ENCODE measurements at places on chromosomes 12 and 14. TPM values are rescaled to one million over a fixed set of nuclear protein-coding genes. Genes with fewer than 3 reads are reported as not detected.

- DNase-seq, result peak; percentile 90
Measured at GRCh38 chr12:94707892-94708291, 57.5 kb upstream of the TMCC3 start.

DNA sequence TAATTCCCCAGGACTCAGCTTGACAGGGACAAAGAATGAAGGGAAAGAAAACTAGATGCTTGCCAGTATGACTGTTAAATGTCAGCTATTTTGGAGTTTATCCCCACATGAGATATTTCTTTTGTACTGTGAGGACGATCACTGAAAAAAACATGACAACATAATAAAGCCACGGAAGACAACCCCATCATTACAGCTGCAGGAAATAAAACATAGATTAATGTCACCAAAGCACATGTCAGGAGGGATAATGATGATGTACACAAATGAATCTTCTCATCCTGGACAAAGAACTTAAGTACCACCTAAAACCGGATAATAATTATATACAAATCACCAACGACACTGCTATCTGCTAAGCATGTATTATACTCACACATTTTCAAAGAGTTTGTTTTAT is 84.6 kb upstream of the GRIP1 start:
- no peak for DNase-seq

DNA sequence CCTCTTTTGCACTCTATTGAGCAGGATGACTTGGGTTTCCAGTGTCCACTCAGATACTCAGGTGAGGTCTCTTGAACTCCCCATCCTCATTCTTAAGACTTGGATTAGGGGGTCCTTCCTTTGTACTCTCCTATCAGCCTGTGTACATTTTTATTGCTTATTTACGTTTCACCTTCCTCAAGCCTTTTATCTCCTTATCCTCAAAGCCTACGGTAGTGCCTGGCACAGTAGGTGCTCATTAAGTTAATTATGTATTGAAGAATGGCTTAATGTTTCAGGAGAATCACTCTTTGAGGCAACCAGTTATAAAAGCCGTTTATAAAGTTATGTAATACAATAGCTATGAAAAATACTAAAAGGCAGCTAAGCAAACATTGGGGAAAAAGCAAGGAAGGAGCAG is 315.7 kb downstream of the NPAS3 start:
- no peak for DNase-seq

GRCh38 chr14:86091811-86092210 is 561.9 kb downstream of the FLRT2 start:
- no peak for DNase-seq

DNA sequence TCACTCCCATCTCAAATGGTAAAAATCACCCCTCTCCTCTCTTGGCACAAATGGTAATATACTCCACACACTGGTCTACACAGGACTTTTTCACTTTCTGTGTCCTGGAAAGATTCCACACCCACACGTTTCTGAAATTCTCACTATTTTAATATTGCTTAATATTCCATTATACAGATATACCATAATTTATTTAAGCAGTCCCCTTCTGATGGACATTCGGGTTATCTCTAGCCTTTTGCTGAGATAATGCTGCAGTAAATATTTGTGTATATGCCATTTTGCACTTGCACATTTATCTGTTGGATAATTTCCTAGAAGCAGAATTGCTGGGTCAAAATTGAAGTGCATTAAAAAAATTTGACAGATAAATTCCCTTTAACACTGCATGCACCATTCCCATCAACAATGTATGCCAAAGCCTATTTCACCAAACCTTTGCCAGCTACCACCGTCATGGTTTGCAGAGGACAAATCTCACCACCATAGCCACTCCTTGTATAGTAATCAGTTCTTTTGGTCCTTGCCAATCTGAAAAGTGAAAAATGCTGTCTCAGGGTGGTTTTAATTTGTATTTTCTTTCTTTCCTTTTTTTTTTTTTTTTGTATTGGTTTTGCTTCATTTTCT is 15.5 kb upstream of the COL2A1 start:
- no peak for DNase-seq

- no peak for DNase-seq
Measured at GRCh38 chr12:31843398-31844095, 114.7 kb upstream of the AMN1 start.

- DNase-seq, result no peak
Measured at GRCh38 chr12:104426926-104427546, 29.7 kb upstream of the CHST11 start.

The TAS2R14 gene
- polyA plus RNA-seq, result 2.5 TPM

The TAS2R46 gene
- polyA plus RNA-seq, result not detected

The SLC25A47 gene
- polyA plus RNA-seq, result not detected

DNA sequence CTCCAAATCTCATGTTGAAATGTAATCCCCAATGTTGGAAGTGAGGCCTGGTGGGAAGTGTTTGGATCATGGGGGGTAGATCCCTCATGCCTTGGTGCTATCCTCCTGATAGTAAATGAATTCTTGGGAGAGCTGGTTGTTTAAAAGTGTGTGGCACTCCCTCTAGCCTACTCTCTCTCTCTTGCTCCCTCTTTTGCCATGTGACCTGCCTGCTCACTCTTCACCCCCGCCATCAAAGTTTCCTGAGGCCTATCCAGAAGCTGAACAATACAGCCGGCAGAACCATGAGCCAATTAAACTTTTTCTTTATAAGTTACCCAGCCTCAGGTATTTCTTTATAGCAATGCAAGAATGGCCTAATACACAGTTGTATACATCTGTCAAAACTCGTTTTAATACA is 62.5 kb downstream of the BCL2L14 start:
- no peak for DNase-seq

The CLECL1 gene
- 0.31 TPM for polyA plus RNA-seq

- DNase-seq, result peak; percentile 85
Measured at GRCh38 chr14:69191340-69192111, at the start of gene EXD2. Gene EXD2 (plus strand): TSS chr14:69191498. CDS start chr14:69209471, 17,973 bp downstream.

The CLEC6A gene
- not detected for polyA plus RNA-seq

- no peak for DNase-seq
Measured at GRCh38 chr12:79871621-79872020, 63.3 kb downstream of the PPP1R12A start.

GRCh38 chr12:46131732-46132469 is 136.9 kb downstream of the SLC38A1 start:
- DNase-seq, result no peak

The WSCD2 gene
- polyA plus RNA-seq, result 1.7 TPM

DNA sequence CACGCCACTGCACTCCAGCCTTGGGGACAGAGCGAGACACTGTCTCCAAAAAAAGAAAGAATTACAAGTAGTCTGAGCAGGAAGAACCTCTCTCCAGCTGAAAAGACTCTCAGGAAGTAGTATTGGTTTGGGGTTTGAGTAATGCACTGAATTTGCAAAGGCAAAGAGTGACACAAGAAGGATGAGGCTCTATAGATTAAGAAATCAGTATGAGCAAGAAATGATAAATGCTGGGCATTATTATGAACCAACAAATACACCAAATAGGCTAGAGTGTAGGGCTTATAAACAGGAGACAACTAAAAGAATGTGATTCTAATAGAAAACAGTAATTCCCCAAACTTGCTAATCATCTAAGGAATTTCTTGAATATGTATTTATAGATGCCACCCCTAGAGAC is 2.6 kb upstream of the SLC35E3 start:
- DNase-seq, result no peak

DNA sequence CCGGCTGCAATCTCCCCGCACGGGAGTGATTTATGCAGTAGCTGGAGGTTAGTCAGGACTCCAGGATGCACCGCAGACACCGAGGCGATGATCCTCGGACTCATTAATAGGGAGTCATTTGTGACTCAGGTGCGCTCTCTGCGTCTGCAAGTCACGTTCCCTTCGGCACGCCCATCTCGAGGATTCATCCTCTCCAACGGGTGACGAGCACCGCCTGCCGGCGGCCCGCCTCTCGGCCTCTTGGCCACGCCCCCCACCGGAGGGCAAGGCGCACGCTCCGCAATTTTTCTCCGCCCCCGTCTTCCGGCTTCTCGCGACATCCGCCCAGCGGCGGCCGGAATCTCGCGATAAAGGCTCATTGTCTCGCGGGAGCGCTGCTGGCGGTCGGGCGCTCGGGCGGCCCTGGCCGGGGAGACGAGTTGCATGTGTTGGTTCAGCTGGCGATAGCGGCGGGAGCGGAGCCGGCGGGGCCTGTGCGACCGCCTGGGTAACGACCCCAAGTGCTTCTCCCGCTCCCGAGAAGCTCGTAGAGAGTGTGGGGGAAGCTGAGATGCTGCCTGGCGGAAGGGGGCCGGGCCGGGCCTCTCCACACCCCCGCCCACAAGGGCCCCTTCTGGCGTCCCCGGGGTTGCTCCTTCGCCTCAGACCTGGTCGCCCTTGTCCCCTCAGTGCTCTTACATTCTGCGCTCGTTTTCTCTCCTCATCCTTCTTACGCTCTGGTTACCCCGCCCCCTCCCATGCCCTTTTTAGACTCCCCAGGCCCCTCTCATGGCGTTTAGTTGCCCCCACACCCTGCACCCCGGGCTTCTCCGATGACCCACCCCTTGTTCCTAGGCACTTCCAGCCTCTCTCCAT is at the start of gene DENR:
Gene DENR (plus strand): TSS at position 361 of the 855 bp plus-strand sequence. CDS start 878 bp downstream, outside the sequence.
- DNase-seq, result peak; percentile 98

The RTN1 gene
- polyA plus RNA-seq, result 2.4 TPM

- no peak for DNase-seq
Measured at GRCh38 chr14:74735125-74735524, 22.2 kb downstream of the FCF1 start.

The ADGRD1 gene
- polyA plus RNA-seq, result 9.3 TPM

DNA sequence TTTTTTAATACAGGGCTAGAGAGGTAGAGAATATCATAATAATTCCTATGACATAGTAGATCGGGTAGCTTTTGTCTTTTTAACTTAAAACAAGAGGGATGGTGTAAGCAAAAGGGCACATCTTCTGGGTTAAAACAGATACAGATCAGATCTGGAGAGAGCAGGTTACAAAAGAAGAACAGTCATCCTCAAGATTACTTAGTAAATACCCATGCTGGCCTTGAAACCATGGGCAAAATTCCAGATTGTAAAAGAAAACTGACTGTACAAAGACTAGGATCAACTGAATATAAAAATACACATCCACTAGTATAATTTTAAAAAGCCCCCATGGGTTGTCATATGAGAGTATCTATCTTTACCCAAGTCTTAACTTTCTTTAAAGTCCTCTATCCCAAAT is 76.7 kb downstream of the MED13L start:
- no peak for DNase-seq

The SSPN gene
- polyA plus RNA-seq, result 121 TPM

DNA sequence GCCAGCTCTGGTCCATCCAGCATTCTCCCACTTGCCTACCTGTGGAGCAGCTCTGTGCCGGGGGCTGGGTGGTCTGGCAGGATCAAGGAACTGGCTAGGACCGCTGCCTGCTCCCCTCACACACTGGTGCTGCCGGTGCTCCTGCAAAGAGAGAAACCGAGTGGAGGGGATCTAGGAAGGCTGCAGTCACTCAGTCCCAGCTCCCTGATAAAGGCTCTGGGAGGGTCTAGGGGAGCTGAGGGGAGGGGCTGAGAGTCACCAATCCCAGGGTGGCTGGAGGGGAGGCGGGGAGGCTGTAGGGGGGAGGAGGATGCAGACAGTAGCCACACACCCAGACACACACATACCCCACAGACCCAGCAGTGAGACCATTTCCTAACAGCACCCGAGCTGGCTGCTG is at the start of gene TAC3:
Gene TAC3 (minus strand): TSS at position 182 of the 400 bp plus-strand sequence. CDS start 732 bp downstream, outside the sequence.
- no peak for DNase-seq

GRCh38 chr14:92323916-92324818 is 1.2 kb downstream of the SLC24A4 start:
- no peak for DNase-seq

DNA sequence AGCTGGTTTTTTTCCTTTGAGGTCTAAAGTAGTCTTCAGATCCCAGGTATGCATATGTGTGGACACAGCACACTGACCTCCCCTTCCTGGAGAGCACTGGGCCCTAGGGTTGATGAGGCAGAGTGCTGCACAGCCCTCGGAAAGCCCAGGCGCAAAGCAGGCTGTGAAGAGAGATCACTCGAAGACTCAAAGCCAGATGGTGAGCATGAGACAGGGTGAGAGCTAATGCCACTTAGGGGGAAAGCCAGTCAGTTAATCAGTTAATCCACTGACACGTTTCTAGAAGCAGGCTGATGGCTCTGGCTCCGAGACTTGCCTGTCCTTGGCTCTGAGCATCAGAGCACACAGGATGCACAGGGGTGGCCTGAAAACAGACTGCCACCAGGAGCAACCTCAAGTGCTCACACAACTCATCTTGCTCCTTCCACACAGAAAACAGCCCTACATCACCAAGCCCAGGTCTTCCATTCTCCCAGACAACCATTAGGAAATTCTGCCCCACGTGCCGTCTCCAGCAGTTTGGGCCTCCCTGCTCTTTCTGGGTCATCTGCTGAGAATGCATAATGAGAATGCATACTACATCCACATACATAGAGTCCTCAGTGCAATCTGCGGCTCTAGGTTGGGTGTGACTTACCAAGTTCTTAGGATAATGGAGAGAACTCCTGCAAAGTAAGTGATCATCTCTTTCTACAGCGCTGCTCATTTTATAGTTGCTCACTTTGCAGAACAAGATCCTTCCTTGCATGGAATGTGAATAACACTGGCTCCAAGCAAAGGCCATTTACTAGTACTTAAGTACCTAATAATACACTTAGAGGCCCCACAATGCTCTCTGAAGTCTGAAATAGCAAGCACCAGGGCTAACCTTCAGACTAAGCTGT is 12.0 kb downstream of the AQP6 start:
- no peak for DNase-seq

DNA sequence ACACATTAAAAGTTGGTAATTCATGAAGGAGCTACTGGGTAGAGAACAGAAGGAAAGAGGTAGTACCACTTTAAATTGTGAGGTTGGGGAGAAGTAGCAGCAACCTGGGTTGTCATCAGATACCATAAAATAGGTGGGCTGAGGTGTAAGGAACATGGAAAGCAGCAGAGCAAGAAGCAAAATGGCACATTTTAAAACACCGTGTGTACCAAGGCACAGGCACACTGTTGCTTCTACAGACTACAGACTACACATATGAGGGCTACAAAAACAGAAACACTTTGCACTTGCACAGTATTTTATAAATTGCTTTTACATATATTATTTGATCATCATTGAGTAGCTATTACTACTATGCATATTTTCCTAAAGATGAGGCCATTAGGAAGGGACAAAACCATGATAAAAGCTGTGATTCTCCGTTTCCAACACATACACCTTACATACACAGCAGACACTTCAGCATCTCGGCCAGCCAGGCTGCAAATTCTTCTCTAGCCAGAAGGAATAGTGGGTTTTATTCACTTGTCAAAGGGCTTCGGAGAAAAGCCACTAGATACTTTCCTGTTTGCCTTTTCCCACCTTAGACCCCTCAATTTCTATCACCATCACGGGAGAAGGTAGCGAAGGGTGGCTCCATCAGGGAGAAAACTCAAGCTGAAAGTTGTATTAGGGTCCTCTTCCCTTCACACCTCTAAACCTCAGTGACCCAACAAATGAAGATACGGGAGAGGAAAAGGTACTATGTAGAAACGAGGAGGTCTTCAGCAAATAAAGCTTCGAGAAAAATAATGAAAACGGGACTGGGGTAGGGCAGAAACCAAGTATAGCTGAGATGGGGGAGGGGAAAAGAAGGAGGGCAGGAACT is 1.6 kb downstream of the PYM1 start:
- DNase-seq, result no peak

Data from hindlimb muscle (tissue), 1 donor.